ENCODE measurements at places on chromosomes 7 and 10.

- no peak for DNase-seq
- no peak overlapping the region for H3K27ac ChIP-seq
- no peaks in the 10 kb centered on the region for H3K27me3 ChIP-seq
- H3K4me3 ChIP-seq: no peak overlapping the region
Observed at GRCh38 chr10:10818082-10818481, 199.6 kb upstream of the CELF2 start.

DNA sequence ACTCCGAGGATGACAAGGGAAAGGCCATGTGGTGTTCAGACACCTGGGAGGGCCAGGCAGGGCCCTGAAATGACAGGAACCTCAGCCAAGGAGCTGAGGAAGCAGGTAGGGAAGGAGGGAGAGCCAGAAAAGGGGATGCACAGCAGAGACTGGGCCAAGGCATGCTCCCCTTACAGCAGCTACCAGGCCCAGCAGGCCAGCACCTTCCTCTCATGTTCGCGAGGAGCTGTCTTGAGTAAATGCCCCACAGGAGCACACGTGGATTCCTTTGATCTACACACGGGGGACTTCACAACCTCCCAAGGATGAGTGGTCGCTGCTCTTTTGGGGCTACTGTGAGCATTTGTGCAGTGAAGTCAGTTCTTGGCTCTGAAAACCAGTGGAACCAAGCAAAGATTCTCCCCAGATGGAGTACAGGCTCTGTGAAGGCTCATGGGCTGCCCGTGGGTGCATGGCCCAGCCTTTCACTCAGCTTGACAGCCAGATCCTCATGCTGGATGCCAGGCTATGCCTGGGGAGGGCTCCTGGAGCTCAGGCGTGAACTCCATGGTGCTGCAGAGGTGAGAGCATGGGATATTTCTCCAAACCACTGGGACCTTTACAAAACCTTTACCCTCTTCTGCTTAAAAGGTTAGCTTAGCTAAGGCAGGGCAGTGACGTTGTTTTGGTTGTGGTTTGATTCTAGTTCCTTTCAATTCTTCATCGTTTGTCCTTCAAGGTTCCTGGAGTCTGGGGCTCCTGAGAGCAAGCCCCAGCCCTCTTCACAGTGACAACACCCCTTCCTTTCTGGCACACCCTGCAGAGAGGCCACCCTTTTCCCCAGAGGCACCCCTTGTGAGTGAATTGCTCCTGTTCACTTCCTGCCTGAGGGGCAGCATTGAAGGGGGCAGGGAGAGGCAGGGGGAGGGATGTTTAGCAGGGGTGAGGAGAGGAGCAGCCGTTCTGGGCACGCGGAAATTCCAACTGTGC is 74.2 kb upstream of the ZPBP start:
- H3K36me3 ChIP-seq: no peaks in the 10 kb centered on the region
- no peak overlapping the region for H3K27ac ChIP-seq
- no peaks in the 10 kb centered on the region for H3K27me3 ChIP-seq
- H3K4me1 ChIP-seq: no peaks in the 10 kb centered on the region

GRCh38 chr10:101695404-101695890 is 477 bp upstream of the FBXW4 start:
- DNase-seq: no peak
- H3K27me3 ChIP-seq: no peaks in the 10 kb centered on the region
- peak overlapping the region; percentile 91 for H3K27ac ChIP-seq
- H3K4me1 ChIP-seq: peaks cover 12% of the 10 kb centered on the region
- no peaks in the 10 kb centered on the region for H3K36me3 ChIP-seq

GRCh38 chr10:11685787-11686218 is 56.4 kb upstream of the ECHDC3 start:
- no peak for DNase-seq
- peak overlapping the region; percentile 85 for H3K27ac ChIP-seq
- H3K4me1 ChIP-seq: peaks cover 35% of the 10 kb centered on the region
- no peak overlapping the region for H3K4me3 ChIP-seq
- H3K36me3 ChIP-seq: no peaks in the 10 kb centered on the region
- peaks cover 4% of the 10 kb centered on the region for H3K27me3 ChIP-seq

GRCh38 chr7:44911911-44912310 is 26.6 kb upstream of the PURB start:
- H3K4me1 ChIP-seq: peaks cover 11% of the 10 kb centered on the region
- H3K36me3 ChIP-seq: no peaks in the 10 kb centered on the region
- H3K4me3 ChIP-seq: no peak overlapping the region
- DNase-seq: no peak

- H3K4me1 ChIP-seq: no peaks in the 10 kb centered on the region
- H3K4me3 ChIP-seq: no peak overlapping the region
- DNase-seq: no peak
- no peaks in the 10 kb centered on the region for H3K27me3 ChIP-seq
- no peaks in the 10 kb centered on the region for H3K36me3 ChIP-seq
Observed at GRCh38 chr7:71775648-71776047, 636.5 kb downstream of the CALN1 start.

DNA sequence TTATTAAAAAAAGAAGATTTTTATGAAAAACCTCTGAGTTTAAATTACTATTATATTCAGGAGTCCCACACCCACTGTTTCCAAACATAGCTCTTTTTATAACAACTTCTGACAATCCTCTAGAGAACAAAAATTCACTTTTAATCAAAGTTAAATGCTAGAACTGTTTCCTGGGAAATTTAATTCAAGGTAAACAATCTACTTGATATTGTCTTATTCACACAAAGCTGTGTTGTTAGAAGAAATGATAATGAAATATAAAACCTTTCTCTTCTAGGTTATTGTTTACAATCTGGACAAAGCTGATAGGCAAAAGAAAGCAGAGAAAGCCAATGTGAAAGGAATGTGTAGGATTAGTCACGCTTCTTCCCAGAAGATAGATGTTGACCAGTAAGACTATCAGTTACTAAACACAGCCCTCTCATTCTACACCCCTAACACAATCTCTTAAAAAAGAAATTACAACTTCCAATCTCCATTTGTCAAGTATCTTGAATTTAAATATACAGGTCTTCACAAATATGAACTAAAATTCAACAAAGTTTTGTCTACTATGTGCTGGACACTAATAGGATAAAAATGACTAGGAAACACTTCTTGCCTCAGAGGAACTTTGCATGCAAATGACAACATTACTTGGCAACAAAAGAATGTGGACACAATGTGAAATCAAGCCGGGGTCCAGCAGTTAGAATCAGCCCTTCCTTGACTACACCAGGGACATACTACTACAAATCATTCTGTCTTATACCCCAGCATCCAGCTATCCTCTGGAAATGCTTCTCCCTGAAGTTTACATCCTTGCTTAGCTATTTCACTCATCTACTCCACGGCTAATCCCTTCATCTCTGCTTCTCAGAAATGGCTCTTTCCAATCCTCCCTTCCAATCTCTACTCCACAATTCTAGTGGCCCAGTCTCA is 123.7 kb downstream of the IMMP2L start:
- no peak overlapping the region for H3K4me3 ChIP-seq
- H3K27me3 ChIP-seq: no peaks in the 10 kb centered on the region
- no peaks in the 10 kb centered on the region for H3K36me3 ChIP-seq

DNA sequence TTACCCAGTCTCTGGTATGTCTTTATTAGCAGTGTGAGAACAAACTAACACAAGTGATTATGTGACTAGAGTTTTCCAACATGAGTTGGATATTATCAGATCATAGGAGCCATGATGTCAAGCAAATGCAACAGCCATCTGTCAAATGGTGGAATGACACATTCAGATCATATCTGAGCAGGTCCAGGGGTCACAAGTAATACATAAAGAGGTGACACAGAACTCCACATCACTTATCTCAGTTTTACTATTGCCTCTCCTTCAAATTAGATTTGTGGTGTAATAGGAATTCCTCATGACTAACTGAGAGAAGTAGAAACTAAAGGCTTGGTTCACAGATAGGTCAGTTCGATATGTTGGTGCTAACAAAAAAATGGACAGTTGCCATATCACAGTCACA is 12.2 kb upstream of the SAMD9L start:
- H3K4me1 ChIP-seq: no peaks in the 10 kb centered on the region
- no peak for DNase-seq
- no peaks in the 10 kb centered on the region for H3K27me3 ChIP-seq

DNA sequence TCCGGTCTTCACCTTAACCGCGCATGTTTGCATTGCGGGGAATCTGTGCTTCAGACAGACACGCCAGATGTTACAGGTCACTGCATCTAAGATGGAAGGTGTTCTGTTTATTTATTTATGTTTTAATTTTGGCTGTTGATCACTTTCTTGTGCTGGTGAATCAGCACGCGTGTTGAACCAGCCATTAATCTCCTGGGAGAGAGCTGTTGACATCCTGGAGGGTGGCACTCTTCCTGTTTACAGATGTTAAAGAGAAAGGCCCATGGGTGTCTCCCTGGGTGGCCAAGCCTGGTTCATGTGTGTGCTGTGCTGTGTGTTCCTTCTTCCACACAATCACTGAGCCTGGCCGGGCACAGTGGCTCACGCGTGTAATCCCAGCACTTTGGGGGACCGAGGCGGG is 355.3 kb downstream of the PAXIP1 start:
- no peaks in the 10 kb centered on the region for H3K4me1 ChIP-seq
- no peaks in the 10 kb centered on the region for H3K27me3 ChIP-seq
- no peak overlapping the region for H3K4me3 ChIP-seq
- no peak for DNase-seq
- H3K27ac ChIP-seq: no peak overlapping the region

- H3K4me1 ChIP-seq: peaks cover 5% of the 10 kb centered on the region
- H3K36me3 ChIP-seq: no peaks in the 10 kb centered on the region
- peaks cover 3% of the 10 kb centered on the region for H3K27me3 ChIP-seq
- DNase-seq: peak; percentile 13
Observed at GRCh38 chr10:131983780-131984179, 2.1 kb upstream of the BNIP3 start.

DNA sequence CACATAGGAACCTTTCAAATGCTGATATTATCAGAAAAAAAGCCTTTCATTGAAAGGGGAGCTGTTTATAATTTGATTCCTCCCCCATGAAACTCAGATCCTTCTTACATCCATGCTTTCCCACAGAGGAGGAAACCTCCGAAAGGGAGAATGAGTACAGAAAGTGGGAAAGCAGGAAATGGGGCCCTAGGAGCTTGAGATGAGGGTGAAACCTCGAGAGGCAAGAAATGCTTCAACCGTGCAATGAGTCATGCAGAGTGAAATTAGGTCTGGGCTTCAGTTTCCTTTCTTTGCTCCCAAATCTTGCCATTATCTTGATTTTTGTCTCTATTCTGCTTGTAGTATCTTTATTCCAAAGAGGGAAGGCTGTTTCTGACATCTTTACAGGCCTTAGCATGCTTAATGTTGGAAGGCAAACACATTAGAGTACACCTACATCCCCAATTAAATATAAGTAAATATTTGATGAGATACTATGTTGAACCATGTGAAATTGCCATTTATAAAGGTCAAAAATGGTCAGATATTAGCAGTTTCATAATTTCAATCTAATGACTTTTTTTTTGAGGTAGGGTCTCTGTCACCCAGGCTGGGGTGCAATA is 79.1 kb downstream of the NAMPT start:
- H3K4me1 ChIP-seq: peaks cover 13% of the 10 kb centered on the region
- no peak for DNase-seq
- H3K4me3 ChIP-seq: no peak overlapping the region

- H3K27me3 ChIP-seq: no peaks in the 10 kb centered on the region
- DNase-seq: no peak
- no peak overlapping the region for H3K27ac ChIP-seq
- H3K4me1 ChIP-seq: no peaks in the 10 kb centered on the region
- H3K36me3 ChIP-seq: no peaks in the 10 kb centered on the region
Observed at GRCh38 chr10:36033808-36034207, 391.7 kb upstream of the FZD8 start.

DNA sequence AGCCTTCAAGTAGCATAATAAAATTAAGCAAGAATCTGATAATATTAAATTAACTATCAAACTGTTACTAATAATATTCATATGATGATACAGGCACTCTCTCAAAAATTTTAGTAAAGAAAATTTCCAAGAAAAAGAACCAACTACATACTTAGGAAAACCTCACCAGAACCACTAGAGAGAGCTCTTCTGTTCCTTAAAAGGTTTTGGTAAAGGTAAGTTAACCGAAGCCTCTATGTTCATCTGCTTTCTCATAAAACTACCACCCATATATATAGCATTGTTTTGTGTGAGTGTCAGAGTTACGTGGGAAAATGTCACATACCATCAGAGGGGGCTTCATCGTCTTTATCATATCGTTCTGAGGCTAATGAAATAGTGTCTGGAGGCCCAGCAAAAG is 20.7 kb downstream of the SKAP2 start:
- H3K4me3 ChIP-seq: no peak overlapping the region
- DNase-seq: no peak
- H3K36me3 ChIP-seq: no peaks in the 10 kb centered on the region
- H3K27ac ChIP-seq: no peak overlapping the region

- H3K27ac ChIP-seq: no peak overlapping the region
- H3K36me3 ChIP-seq: peaks cover 43% of the 10 kb centered on the region
- H3K4me1 ChIP-seq: peaks cover 17% of the 10 kb centered on the region
- H3K4me3 ChIP-seq: no peak overlapping the region
- DNase-seq: no peak
Observed at GRCh38 chr10:99908512-99908911, 101.2 kb downstream of the DNMBP start.

DNA sequence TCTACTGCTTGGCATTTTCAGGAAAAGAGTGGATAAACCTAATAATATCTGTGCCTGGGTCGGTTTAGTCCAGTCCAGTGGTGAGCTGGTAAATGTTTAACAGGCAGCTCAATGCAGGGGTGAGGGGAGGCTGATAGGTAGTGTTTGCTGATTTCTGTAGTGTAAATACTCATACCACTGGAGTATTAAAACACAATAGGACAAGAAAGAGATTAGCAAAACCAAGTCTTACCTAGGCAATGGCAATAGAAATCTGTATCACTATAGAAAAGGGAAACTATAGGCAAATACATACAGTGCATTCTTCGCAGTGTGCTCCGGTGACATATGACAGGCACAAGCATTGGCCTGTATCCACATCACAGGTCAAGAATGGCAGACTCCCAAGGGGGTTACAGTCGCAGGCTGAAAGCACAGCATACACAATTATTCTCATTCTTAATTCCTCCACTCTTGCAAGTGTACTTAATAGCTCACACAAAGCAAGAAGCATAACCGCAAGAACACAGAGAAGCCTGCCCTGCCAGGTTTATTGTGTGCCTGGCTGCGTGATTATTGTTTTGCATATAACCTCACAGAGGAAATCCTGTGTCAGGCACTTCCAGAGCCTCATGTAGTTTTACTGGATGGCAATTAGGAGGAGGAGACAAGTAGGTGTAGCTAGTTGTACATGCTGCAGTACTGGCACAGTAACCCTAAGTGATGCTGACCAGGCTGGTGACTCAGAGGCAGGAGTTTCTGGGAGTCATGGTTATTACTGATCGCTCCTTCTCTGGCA is 35.0 kb downstream of the LAMB4 start:
- H3K4me1 ChIP-seq: no peaks in the 10 kb centered on the region
- H3K27ac ChIP-seq: no peak overlapping the region
- H3K36me3 ChIP-seq: no peaks in the 10 kb centered on the region
- no peaks in the 10 kb centered on the region for H3K27me3 ChIP-seq
